Subcutaneous preadipocyte (primary cell): ENCODE measurements at places on chromosomes 2 and 18. TPM values are rescaled to one million over a fixed set of nuclear protein-coding genes. Genes with fewer than 3 reads are reported as not detected.

The GAL3ST2 gene
- not detected in 2 replicates for total RNA-seq

The PLCD4 gene
- total RNA-seq = 2.2 and 2.6 TPM in 2 replicates

The DUSP11 gene
- 23.5 and 23.9 TPM in 2 replicates for total RNA-seq

The TOGARAM2 gene
- total RNA-seq = under 0.01 and 0.37 TPM in 2 replicates

The SLC4A3 gene
- 0.98 and 2.9 TPM in 2 replicates for total RNA-seq
